ENCODE measurements at places on chromosomes 7 and 10.

DNA sequence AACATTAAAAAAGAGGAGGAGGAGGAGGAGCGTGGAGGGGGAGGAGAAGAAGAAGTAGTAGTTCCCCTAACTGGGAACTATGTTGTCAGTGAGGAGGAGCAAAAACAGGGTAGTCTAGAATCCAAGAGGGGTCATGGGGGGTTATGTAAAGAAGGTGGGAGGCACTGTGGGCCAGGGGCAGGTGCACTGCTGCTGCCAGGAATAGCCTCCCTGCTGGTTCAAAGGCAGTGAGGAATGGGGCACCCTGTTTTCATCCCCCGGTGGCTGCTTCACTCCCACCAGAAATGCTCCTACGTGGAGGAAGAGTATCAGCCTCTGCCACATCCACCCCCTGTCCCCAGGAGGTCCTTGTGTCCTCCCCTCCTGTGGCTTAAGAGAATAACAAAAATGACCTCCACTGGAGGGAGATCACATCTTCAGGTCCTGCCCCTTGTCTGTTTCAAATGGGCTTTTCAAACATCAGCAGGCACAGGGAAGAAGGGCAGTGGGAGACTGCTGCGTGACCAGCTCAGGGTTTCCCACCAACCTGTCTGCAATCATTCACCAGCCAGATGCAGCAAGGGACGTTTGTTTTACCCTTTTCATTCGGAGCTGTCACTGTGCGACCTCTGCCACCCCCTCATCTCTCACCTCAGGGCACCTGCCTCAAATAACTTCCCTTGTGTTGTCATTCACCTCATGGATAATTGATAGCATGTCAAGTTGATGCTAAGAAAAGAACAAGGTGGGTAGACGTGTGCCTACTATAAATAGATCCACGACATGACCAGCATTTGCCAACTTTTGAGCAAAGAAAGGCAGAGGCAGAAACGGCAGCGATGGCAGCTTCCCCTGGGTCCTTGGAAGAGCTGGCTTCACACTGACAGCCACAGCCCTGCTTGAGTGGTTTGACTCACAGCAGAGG lies 92.6 kb downstream of the DGKI start:
- DNase-seq = no peak

DNA sequence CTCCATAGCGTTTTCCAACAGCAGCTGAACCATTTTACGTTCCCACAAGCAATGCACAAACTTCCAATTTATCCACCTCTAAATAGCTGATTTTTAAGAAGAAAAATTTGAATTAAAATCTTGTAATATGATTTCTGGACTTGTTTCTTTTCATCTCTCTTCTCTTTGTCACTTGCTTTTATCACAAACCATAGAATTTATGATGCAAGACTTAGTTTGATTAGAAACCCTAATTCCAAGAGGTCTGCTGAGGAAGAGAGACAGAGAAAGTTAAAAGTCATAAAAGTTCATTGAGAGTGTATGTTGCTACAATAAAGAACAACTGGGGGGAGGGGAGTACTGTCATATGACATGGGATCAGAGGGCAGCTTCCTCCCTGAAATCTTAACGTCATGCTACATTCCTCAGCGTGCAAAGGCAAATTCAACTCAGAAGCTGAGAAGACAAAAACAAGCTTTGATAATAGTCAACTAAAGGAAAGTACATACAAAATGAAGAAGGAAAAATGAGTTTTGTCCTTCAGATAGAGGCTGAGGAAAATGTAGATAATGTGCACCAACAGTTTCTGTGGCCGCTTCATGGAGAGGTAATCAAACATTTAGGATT lies 18.4 kb upstream of the CUBN start:
- DNase-seq = no peak

DNA sequence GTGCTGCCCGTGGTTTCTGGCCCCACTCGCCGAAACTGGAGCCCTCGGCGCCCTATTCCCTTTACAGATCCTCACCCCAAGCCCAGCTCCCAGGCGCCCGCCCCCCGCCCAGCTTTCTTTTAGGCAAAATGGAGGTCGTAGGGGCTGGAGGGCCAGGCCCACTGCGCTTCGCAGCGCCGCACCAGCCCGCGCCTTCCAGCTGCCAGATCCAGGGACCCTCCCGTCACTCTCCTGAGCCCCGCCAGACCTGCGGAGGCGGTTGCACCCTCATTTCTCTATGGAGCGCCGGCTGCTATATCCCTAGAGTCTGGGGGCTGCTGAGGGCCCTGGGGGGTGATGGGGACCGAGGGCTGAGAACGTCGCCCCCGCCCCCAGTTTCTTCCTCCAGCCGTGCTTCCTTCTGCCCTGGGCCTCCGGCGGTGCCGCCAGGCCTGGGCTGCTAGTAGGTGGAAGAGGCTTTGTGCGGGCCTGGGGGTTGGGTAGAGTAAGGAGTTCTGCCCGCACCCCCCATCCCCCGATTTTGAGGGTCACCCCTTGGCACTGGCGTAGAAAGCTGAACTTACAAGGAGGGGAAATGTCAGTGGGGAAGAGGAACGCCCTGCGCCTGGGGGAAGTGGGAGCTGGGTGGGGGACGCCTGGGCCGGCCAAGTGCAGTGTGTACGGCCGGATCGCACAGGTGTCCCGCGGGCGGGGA lies 1.0 kb downstream of the GNB2 start:
- DNase-seq = peak; percentile 42

DNA sequence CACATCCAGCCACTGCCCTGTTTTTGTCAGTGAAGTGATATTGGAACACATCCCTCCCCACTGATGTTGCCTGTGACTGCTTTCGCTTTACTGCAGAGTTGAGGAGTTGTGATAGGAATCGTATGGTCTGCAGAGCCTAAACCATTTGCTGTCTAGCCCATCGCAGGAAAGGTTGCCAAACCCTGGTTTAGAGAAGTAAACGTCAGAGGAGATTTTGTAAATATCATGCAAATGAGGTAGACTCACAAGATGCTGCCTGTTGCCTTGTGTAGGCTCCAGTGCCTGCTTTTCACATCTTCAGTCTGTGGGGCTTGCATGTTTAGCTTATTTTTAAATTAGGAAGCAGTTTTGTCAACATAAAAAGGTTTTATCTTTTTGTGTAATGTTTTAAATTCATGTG lies 107.1 kb downstream of the TRRAP start:
- no peak for DNase-seq

- no peak for DNase-seq
Observed at GRCh38 chr7:33433357-33433756, 304.0 kb downstream of the BBS9 start.

DNA sequence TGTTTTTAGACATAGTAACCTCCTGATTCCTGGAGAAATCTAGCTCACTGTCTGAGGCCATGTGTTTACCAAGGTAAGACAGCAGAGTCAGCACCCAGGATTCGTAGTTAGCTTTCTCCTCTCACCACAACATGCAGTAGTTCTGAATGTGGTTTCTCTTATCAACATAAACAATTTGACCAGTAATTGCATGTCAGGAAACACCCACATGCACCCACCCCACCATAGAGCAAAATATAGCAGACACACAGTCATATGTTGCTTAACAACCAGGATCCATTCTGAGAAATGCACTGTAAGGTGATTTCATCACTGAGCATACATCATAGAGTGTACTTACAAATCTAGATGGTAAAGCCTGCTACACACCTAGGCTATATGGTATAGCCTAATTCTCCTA lies 1004.0 kb downstream of the ANKRD7 start:
- DNase-seq = no peak

GRCh38 chr10:5040781-5041470 lies 37.3 kb upstream of the AKR1C2 start:
- DNase-seq = no peak

DNA sequence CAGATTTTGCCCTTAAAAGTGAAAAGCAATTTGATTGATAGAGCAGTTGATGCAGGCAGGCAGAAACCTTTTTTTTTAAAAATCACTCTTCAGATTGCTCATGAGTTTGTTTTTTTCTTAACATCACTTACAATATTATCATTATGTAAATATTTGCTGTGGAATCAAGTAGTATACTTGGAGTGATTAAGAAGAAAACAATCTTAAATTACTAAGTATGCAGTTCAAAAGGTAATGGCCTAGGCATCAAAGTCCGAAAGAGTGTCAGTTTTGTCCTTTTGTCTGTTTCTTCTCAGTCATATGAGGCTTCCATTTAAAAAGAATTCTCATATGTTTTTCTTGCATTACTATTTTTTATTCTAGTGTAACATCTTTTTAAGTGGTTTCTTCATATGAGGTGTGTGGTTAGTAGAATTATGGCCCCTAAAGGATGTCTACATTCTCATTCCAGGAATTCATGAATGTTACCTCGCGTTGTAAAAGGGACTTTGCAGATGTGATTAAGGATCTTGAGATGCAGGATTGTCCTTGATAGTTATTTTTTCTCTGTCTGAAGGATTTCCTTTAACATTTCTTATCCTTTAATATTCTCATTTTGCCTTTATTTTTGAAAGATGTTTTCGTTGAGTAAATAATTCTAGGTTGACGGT lies 44.0 kb downstream of the BICC1 start:
- no peak for DNase-seq

DNA sequence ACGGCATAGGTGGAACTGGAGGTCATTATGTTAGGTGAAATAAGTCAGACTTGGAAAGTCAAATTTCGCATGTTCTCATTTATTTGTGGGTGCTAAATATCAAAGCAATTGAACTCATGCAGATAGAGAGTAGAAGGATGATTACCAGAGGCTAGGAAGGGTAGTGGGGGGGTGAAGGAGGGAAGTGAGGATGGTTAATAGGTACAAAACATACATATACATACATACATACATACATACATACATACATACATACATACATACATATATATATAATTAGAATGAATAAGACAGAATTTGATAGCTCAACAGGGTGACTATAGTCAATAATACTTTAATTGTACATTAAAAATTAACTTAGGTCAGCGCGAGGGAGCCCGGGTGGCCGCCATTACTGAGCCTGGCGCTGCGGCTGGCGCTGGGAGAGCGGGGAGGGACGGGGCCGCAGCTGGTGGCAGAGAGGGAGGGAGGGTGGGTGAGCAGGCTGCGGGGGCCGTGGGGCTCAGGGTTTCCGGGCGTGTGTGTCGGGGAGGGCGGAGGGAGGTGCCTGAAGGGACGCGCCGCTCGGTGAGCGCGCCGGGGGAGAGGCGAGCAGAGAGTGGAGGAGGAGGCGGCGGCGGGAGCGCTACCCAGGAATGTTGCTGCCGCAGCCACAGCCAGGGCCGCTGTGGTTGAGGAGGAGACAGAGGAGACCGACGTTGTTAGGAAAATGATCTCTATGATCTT lies 85.8 kb upstream of the EGFR start:
- peak; percentile 4 for DNase-seq

DNA sequence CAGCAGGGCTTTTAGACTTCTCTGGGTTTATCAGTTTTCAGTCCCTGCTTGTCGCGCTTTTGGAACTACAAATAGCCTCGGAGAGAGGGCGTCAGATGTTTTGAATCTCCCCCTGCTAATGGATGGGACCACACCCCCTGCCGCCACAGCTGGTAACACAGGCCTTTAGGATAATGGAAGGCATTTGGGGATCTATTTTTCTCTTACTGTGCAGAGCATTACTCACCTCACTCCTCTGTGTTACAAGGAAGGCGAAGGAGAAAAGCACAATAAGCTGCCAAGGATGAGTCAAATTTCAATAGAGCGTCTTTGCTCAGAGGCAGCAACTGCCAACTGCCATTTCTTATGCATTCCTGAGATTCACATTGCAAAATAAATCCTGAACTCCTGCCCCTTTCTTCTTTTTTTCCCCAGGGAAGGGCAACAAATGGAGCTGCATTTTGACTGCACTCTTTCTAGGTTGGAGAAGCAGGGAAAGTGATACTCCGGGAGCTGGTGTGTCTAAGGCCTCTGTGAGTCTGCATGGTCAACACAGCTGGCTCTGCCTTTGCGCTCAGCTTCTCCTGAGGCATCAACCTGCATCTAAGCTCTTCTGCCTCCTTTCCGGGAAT lies 31.5 kb upstream of the SMNDC1 start:
- DNase-seq = no peak

- DNase-seq = no peak
Observed at GRCh38 chr7:112064627-112065385, 141.4 kb downstream of the DOCK4 start.

DNA sequence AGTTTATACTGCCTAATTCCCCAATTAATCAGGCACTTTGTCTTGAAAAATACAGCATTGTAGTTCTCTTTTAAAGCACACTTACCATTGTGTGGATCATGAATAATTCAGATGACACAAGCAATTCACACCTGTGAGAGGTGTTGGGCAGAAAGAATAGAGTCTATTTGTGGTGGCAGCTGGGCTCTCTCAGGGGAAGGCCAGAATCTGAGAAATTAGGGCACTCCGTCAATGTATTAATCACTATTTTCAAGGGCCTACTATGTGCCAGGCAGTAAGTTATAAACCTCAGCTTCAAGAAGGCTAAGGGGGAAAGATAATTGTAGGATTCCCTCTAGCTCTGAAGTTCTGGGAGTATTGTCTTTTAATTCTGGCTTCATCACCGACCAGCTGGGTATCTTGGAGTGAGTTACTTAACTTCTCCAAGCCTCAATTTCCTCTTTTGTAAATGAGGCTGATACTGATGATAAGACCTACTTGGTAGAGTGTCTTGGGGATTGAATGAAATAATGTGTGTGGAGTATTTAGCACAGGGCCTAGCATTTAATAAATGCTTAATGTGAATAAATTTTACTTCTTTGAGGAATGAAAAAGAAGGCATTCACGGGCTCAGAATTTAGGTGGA lies 2.5 kb downstream of the CHN2 start:
- DNase-seq = no peak

DNA sequence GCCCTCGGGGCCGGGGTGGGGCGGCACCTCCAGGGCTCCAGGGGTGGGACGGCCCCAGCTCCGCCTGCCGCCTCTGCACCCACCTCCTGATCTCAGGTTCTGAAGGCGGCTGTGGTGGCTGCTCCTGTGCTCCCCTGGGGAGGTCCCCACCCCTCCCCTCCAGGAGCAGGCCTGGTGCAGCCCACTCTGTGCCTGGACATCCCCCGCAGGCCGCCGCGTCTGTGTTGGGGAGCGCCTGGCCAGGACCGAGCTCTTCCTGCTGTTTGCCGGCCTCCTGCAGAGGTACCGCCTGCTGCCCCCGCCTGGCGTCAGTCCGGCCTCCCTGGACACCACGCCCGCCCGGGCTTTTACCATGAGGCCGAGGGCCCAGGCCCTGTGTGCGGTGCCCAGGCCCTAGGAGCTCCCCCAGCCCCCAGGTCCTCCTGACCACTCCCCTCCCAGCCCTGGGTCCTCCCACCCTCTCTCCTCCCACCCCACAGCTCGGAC lies 5.5 kb downstream of the CYP2W1 start:
- no peak for DNase-seq

DNA sequence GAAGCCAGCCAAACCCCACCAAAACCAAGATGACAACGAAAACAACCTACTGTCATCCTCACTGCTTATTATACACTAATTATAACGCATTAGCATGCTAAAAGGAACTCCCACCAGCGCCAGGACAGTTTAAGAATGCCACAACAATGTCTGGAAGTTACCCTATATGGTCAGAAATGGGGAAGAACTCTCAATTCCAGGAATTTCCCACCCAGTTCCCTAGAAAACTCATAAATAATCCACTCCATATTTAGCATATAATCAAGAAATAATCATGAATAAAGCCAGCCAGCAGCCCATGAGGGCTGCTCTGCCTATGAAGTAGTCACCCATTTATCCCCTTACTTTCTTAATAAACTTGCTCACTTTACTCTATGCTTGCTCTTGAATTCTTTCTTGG lies 20.8 kb downstream of the MICU1 start:
- no peak for DNase-seq

Data from CD4-positive, alpha-beta T cell treated with Interleukin-17A for 4 hours (primary cell).